Central memory CD4-positive, alpha-beta T cell (primary cell): ENCODE measurements at places on chromosomes 7 and 10.

DNA sequence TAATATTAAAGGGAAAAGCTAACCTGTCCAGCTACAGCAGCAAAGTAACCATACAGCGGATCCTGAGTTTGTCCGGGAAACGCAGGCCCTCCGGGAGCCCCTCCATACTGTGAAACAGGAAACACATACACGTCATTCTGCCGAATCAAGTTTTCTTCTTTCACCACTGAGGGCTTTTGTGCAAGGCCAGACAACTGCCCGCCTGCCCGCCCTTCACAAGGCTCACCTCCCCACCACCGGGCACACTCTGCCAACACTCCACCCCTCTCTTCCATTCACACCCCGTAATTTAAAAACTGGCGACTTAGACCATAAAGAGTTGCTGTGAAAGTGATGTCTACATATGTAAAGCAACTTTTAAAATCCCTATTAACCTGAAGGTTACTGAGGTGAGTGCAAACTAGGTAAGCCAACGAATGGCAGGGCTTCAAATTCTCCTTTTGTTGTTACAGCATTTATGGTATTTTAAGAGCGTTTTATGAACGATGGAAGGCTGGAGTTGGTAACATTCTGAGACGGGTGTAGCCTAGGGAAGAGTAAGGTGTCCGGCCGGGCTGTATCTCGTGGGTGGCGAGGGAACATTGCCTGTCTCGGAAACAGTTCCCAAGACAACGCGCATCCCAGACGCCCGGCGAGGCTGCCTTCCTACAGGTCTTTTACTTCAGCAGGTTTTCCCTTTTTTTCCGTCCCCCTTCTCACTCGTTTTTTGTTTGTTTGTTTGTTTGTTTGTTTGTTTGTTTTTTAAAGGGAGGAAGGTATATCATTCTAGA is 817 bp downstream of the SRI start:
- peak; percentile 30 for DNase-seq

DNA sequence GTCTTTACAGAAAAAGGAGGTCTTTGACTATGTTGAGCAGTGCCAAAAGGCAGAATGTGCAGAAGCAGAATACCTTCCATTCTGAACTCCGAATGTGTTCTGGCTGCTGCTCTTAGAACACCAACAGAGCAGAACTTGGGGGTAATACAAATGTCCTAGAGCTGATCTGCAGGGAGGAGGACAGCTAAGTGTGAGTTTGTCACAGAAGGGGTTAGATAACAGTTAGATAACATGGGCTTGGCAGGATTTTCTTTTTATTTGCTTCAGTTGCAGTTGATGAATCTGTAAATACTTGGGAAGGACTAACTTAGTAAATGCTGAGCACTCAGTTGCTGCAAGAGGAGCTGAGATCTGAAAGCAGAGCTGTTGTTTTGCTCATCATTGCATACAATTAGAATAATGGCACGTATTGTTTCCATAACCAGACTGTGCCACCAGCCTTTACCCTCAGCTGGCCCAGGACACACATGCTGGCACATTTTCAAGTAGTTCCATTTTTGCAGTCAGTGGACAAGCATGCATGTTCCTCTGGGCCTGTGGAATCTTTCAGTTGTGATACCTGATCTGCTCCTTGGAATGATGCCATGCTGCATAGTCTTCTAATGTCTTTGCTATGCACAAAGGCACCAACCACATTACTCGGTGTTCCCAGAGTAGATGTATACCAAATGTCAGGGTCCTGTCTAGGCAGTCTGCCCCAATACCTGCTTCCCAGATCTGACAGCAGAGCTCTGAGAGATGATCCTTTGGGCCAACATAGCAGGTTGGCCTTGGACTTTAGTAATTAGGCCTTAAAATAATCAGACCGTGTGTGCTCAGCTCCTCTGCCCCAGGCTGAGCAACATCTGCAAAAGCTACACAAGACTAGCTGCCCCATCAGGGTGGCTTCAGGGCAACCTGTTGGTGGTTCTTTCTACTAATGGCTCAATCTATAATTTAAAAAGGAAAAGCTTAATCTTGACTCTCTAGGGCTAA is 55.7 kb downstream of the GSDME start:
- DNase-seq, result no peak

GRCh38 chr7:3959364-3959763 is 658.3 kb downstream of the SDK1 start:
- no peak for DNase-seq

GRCh38 chr7:75937958-75938786 is 23.2 kb downstream of the POR start:
- DNase-seq, result no peak

GRCh38 chr7:6536262-6537260 is 14.7 kb downstream of the GRID2IP start:
- no peak for DNase-seq

DNA sequence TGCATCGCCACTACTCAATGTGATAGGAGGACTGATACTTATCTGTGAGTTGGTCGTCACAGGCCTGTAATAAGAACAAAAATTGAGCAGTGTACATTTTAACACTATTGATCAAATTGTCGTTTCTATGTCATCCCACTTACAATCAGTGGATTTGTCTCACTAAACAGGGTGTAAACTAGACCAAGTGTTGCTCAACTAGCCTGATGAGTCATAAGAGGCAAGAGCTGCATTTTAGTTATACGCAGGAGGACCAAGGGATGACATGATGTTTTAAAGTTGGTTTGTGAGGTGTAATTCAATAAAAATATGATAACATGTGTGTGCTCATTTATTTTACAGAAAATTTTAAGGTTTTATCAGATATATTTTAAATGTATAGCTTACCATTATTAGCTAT is 1239.2 kb downstream of the REEP3 start:
- no peak for DNase-seq

- no peak for DNase-seq
Observed at GRCh38 chr10:26983156-26983555, 117.1 kb downstream of the ANKRD26 start.

GRCh38 chr10:93711891-93712290 is 9.5 kb upstream of the FRA10AC1 start:
- no peak for DNase-seq

DNA sequence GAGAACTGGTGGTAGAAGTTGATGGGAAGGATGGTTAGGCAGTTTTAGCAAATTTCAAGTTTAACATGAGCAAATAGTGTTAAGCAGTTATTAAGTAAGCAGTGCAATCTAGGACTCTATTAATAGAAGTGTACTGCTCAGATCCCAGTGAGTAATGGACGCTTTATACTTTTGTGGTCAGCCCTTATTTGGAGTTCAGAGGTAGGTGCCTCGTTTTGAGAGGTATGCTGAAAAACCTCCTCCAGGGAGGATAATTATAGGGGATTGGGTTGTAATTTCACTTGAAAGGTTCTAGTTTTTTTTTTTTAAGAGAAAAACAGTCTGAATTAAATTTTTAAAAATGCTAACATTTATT is 33.5 kb upstream of the CCDC7 start:
- DNase-seq, result no peak

- DNase-seq, result no peak
Observed at GRCh38 chr10:6321880-6322279, 119.1 kb downstream of the PFKFB3 start.

- DNase-seq, result no peak
Observed at GRCh38 chr7:98913612-98914011, 35.3 kb downstream of the TRRAP start.

DNA sequence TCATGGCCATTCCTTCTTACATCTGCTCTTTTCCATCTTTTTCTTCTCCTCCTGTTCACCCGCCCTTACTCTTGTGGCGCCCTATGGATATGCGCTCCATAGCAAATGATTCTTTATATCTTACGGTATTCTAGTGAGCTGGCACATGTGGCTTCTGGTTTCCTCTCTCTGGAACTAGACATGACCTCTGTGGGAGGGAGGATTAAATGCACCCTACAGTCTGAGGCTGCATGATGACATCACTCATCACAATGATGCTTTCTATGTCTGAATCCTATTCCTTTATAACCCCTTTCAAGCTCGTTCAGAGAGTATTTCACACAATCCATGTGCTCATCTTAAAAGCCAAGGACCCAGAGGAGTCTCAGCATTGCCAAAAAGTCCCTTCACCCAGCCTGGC is 153.3 kb downstream of the EGFR start:
- DNase-seq, result no peak
